Tibial artery (tissue), 4 donors: ENCODE measurements at places on chromosomes 3 and 15.

DNA sequence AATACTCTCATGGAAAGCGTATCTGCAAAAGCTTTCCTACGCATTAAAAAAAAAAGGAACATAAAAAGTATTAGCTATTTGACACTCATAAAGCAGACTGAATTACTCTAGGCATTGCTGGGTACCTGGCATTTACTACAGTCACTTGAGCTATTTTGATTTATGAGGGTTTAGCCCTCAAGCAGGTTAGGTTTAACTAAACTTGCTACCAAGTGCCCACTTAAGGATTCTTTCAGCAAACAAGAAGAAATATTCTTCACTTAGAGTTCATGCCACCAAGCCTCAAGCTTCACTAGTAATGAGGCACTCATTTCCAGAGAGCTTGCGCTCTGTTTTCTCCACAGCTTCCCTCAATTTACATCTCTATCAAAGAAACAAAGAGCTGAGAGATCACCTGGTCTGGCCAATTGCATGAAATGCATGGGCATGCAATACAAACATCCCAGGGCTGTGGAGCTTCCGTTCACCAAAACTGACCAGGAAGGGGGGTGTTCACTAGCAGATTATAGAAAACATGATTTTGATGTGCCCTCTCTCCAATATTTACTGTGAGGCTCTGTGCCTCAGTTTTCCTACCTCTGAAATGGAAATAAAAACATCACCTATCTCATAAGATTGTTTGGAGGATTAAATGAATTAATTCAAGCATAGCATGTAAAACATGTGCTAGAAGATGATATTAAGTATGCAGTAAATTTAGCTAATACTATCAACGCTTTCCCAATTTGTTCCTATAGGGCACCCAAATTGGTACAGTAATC is 217.3 kb downstream of the RORA start:
- no peak overlapping the region for H3K27ac ChIP-seq
- H3K36me3 ChIP-seq = no peaks in the 10 kb centered on the region
- no peaks in the 10 kb centered on the region for H3K27me3 ChIP-seq
- no peak overlapping the region for H3K4me3 ChIP-seq
- DNase-seq = no peak
- no peaks in the 10 kb centered on the region for H3K4me1 ChIP-seq

DNA sequence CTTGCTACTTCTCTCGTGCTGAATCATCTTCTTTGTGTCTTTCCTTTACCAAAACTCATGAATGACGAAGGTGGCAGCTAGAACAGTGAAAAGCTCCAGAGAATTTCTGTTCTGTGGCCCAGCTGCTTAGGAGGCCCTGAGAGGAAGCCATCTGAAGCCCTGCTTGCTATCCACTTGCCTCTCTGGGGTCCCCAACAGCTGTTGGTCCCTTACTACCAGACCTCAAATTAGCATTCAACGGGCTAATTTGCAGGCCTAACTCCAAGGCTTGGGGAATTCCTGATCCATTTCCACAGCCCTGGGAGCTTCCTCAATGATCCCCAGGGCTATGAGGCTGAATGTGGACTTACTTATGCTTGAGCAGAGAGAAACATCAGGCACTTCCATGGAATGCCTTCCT is 37.5 kb upstream of the FSTL1 start:
- H3K4me3 ChIP-seq = no peak overlapping the region
- no peaks in the 10 kb centered on the region for H3K36me3 ChIP-seq
- H3K27me3 ChIP-seq = no peaks in the 10 kb centered on the region
- peaks cover 5% of the 10 kb centered on the region for H3K4me1 ChIP-seq
- H3K27ac ChIP-seq = peak overlapping the region; percentile 28

GRCh38 chr3:149647285-149647684 is 10.5 kb downstream of the WWTR1 start:
- peak overlapping the region; percentile 9 for H3K27ac ChIP-seq
- H3K27me3 ChIP-seq = no peaks in the 10 kb centered on the region
- peaks cover 88% of the 10 kb centered on the region for H3K4me1 ChIP-seq

GRCh38 chr3:134755821-134756220 is 39.2 kb upstream of the EPHB1 start:
- H3K36me3 ChIP-seq = no peaks in the 10 kb centered on the region
- no peaks in the 10 kb centered on the region for H3K27me3 ChIP-seq
- H3K27ac ChIP-seq = no peak overlapping the region

DNA sequence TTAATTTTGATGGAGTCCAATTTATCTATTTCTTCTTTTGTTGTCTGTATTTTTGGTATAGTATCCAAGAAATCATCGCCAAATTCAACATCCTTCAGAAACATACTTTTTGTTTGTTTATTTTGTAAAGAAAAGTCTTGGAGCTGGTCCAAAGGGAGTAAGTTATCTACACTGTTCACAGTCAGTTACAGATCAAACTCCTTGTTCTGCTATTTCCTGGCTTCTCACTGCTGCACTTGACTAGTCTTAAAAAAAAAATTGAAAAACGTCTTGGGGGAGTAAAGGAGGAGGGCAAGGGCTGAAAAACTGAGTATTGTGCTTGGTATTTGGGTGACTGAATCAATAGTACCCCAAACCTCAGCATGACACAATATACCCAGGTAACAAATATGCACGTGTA is 105.6 kb downstream of the NFKBIZ start:
- H3K27ac ChIP-seq = no peak overlapping the region
- H3K36me3 ChIP-seq = no peaks in the 10 kb centered on the region
- no peak for DNase-seq
- H3K4me3 ChIP-seq = no peak overlapping the region
- H3K4me1 ChIP-seq = peaks cover 4% of the 10 kb centered on the region

DNA sequence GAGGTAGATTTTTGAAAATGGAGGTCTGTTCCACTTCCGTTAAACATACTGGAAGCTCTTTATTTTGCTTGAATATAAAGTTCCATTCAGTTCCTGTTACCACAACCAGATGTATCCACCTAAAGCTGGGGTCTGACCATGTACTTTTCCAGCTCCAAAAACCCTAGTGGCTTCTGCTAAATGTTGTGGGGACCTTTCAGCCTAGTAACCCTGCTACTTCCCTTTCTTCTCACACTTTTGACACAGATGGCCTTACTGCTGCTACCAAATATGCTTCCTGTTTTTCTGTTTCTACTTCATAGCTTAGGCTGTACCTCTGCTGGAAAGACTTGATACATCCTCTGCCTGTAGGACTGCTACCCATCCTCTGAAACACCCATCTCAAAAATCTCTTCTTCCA is 87.8 kb downstream of the COL6A6 start:
- no peak overlapping the region for H3K4me3 ChIP-seq
- H3K36me3 ChIP-seq = no peaks in the 10 kb centered on the region
- no peaks in the 10 kb centered on the region for H3K4me1 ChIP-seq
- no peaks in the 10 kb centered on the region for H3K27me3 ChIP-seq
- DNase-seq = no peak

DNA sequence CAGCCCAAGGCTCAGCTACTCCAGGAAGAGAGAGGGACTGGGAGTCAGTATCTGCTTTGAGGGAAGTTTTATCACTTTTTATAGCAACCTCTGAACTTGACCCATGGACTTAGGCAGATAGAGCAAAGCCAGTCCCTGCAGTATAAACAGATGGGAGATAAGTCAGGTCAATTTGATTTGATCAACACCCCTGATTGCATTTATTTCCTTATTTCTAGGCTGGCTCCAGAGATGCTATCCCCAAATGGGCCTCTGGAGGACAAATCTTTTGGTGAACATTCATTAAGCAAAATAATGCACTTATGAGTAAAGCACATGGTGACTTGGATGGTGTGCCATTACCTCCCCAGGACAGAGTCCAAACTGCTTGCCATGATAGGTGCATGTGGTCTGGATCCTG is 8.9 kb upstream of the IDH3A start:
- H3K36me3 ChIP-seq = no peaks in the 10 kb centered on the region
- no peak for DNase-seq
- H3K27ac ChIP-seq = no peak overlapping the region
- H3K4me3 ChIP-seq = no peak overlapping the region
- H3K4me1 ChIP-seq = no peaks in the 10 kb centered on the region

GRCh38 chr3:77039606-77040171 is at the start of gene ROBO2:
Gene ROBO2 (plus strand): TSS chr3:77040099. CDS start chr3:77040786, 687 bp downstream.
- no peaks in the 10 kb centered on the region for H3K36me3 ChIP-seq
- peak within 1 kb of the TSS; percentile 57 for H3K4me3 ChIP-seq
- no peaks in the 10 kb centered on the region for H3K4me1 ChIP-seq
- peak within 1 kb of the TSS; percentile 30 for H3K27ac ChIP-seq
- no peaks in the 10 kb centered on the region for H3K27me3 ChIP-seq

- H3K27ac ChIP-seq = no peak overlapping the region
- no peak overlapping the region for H3K4me3 ChIP-seq
Observed at GRCh38 chr3:39378957-39379777, 4.0 kb upstream of the SLC25A38 start.

DNA sequence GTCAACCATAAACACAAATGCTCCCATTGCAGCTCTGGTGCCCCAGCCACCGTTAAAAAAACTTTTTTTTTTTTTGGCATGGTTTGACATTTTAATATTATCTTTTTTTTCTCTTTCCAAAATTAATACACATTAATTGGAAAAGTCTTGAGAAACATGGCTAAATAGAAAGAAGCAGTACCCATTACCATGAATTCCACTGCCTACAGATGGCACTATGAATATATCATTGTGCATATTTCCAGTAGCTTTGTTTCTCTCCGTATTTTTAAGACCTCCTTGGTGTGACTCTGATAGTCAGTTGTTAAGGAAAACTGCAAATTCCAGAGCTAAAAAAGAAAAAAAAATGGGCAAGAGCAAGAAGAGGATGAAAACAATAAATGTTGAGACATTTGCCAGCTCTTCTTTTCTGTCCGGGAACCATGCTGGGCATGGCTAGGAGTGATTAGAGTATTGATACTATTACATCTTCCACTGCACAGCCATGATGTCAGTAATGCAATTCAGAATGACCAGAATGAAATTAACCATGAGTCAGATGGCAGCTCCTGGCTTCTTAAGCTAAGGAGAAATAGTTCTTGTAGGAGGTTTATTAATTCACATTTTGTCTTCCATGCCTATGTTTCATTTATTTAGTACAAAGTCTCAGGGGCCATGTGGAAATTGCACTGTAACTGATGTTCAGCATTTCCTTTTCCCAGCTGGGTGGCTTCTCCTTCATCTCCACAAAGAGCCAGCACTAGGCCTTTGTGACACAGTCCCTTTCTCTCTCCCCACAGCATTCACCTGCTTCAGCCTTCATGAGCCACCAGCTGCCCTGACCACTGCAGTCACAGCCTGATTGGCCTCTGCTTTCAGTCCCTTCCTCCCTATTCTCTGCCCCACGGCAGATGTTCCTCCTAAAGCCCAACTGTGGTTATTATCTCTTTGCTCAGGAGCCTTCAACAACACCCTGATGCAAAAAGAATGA is 31.8 kb downstream of the SLC7A14 start:
- H3K36me3 ChIP-seq = no peaks in the 10 kb centered on the region
- H3K27me3 ChIP-seq = no peaks in the 10 kb centered on the region
- H3K4me3 ChIP-seq = no peak overlapping the region
- H3K27ac ChIP-seq = no peak overlapping the region

DNA sequence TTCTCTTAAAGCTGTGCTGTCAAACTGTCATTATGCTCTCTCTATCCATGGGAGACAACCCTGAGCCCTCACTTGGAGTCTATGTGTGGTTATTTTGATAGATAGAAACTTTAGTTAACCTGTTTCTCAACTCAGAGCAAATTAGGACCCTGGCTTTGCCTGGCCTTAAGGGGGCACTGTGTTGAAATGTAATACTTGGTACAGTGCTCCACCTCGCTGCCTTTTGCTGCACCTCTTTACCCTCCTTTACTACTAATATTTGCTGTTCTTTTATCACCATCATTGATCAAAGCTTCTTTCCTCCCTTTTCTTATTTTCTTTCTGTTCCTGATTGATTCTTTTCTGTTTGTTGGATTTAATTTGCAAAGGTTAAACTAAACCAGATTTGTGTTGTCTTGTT is 34.3 kb downstream of the STT3B start:
- H3K4me3 ChIP-seq = no peak overlapping the region
- no peak for DNase-seq
- no peaks in the 10 kb centered on the region for H3K4me1 ChIP-seq
- no peaks in the 10 kb centered on the region for H3K27me3 ChIP-seq
- H3K27ac ChIP-seq = no peak overlapping the region

DNA sequence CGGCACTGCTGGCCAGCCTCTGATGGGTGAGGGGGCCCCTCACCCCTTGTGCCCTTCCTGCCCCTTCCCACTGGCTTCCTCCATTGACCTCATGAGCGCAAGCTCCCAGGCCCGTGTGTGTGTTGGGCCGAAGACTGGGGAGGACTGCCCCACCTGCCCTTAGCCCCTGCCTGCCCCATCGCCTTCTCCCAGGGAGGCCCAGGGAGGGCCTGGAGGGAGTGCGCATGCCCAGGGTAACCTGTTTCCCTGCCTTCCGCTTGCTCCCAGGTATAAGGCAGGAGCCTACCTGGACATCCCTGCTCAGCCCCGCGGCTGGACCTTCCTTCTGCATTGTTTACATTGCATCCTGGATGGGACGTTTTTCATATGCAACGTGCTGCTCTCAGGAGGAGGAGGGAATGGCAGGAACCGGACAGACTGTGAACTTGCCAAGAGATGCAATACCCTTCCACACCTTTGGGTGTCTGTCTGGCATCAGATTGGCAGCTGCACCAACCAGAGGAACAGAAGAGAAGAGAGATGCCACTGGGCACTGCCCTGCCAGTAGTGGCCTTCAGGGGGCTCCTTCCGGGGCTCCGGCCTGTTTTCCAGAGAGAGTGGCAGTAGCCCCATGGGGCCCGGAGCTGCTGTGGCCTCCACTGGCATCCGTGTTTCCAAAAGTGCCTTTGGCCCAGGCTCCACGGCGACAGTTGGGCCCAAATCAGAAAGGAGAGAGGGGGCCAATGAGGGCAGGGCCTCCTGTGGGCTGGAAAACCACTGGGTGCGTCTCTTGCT is 8.8 kb downstream of the DLL4 start:
- H3K4me1 ChIP-seq = peaks cover 23% of the 10 kb centered on the region
- DNase-seq = no peak
- peak overlapping the region; percentile 56 for H3K27ac ChIP-seq
- no peaks in the 10 kb centered on the region for H3K27me3 ChIP-seq

- H3K27me3 ChIP-seq = no peaks in the 10 kb centered on the region
- H3K4me3 ChIP-seq = peak within 1 kb of the TSS; percentile 48
- peaks cover 29% of the 10 kb centered on the region for H3K4me1 ChIP-seq
- DNase-seq = peak; percentile 87
- H3K27ac ChIP-seq = peak within 1 kb of the TSS; percentile 77
Observed at GRCh38 chr15:34795267-34796081, at the start of gene ACTC1. Gene ACTC1 (minus strand): TSS chr15:34795549. CDS start chr15:34794808, 741 bp downstream.

- H3K27ac ChIP-seq = no peak overlapping the region
- no peaks in the 10 kb centered on the region for H3K27me3 ChIP-seq
- no peaks in the 10 kb centered on the region for H3K4me1 ChIP-seq
- H3K36me3 ChIP-seq = no peaks in the 10 kb centered on the region
- DNase-seq = no peak
Observed at GRCh38 chr3:53617893-53618523, 123.6 kb downstream of the CACNA1D start.

GRCh38 chr3:129764090-129764489 is 129.4 kb downstream of the TMCC1 start:
- H3K36me3 ChIP-seq = no peaks in the 10 kb centered on the region
- no peaks in the 10 kb centered on the region for H3K27me3 ChIP-seq
- no peaks in the 10 kb centered on the region for H3K4me1 ChIP-seq
- DNase-seq = no peak
- no peak overlapping the region for H3K27ac ChIP-seq

- H3K4me1 ChIP-seq = no peaks in the 10 kb centered on the region
- no peak overlapping the region for H3K27ac ChIP-seq
- H3K36me3 ChIP-seq = no peaks in the 10 kb centered on the region
Observed at GRCh38 chr3:108940166-108940565, 13.5 kb downstream of the GUCA1C start.

- H3K36me3 ChIP-seq = no peaks in the 10 kb centered on the region
- H3K4me1 ChIP-seq = no peaks in the 10 kb centered on the region
- DNase-seq = no peak
- H3K4me3 ChIP-seq = no peak overlapping the region
- no peak overlapping the region for H3K27ac ChIP-seq
Observed at GRCh38 chr3:721086-721485, 371.7 kb upstream of the CNTN6 start.
